Activated CD4-positive, alpha-beta T cell treated with anti-CD3 and anti-CD28 coated beads, Interleukin-10, Interleukin-2, amounts not matched to agents 100 ng/mL and 50 ng/mL, durations not matched to agents 16 hours and 8 hours (primary cell): ENCODE measurements at places on chromosomes 7 and 10.

GRCh38 chr7:142813226-142813625 lies 41.6 kb upstream of the EPHB6 start:
- DNase-seq: no peak

DNA sequence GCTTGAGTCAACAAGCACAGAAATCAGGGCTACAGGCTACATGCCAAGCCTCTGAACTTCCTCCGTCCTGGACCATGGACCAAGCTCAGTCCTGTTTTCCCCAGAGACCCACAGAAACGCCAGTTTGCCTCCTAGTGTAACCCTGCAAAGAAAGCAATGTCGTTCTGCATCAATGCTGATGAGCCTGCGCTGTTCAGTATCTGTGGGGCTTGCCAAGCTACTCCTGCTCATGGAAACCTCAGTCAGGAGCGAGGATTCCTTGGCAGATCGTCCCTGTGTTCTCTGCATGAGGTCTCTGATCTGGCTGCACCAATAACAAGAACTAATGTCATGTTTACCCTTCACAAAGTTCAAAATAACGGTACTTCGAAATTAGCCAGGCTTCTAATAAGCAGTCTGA lies 495.5 kb upstream of the C7orf33 start:
- no peak for DNase-seq

GRCh38 chr10:109899356-109900331 lies 23.7 kb downstream of the XPNPEP1 start:
- DNase-seq: no peak

DNA sequence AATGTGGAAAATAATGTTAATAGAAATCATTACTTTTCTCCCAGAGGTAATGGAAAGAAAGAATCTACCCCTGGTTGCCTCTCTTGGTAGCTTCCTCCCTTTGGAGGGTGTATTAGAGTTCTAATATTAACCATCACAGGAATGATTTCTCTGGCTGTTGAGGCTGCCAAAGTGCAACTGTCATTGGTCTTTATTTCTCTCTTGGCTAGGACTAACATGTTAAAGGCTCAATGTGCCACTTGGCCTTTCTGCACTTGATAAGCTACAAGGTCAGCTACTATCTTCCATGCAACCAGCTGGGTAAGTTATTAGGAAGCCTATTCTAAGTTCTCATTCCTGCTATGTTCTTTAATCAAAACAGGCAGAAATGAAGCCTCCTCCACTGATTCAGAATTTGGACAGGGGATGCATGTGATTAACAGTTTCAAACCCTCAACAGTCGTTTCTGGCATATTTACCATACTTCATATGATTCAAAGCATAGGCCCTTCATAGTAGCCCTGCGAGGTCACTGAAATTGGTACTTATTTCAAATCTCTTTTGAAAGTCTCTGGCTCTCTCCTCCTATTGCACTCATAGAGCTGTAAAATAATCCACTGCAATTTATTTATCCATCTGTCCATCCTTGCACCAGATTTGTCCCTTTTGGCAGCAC lies 645.0 kb downstream of the SORCS1 start:
- DNase-seq: no peak

DNA sequence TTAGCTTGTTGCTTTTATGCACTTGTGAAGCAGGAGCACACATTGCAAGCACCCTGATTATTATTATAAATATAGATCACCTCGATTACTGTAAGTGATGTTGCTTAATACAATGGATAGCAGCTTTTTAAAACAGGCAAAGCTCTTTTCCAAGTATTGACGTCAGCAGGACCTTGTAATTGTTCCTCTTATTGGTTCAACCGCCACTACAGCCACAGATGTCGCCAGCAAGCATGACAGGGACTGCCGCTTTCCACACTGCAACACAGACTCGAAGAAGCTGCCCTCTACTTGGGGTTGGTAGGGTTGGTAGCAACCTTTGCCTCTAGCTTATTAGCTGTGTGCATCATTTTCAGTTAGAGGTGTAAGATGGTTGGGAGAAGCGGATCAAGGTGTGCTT lies 167.6 kb downstream of the ZNF365 start:
- DNase-seq: no peak

- no peak for DNase-seq
These were observed 73.8 kb downstream of the PRPF18 start for GRCh38 chr10:13660551-13660920.

DNA sequence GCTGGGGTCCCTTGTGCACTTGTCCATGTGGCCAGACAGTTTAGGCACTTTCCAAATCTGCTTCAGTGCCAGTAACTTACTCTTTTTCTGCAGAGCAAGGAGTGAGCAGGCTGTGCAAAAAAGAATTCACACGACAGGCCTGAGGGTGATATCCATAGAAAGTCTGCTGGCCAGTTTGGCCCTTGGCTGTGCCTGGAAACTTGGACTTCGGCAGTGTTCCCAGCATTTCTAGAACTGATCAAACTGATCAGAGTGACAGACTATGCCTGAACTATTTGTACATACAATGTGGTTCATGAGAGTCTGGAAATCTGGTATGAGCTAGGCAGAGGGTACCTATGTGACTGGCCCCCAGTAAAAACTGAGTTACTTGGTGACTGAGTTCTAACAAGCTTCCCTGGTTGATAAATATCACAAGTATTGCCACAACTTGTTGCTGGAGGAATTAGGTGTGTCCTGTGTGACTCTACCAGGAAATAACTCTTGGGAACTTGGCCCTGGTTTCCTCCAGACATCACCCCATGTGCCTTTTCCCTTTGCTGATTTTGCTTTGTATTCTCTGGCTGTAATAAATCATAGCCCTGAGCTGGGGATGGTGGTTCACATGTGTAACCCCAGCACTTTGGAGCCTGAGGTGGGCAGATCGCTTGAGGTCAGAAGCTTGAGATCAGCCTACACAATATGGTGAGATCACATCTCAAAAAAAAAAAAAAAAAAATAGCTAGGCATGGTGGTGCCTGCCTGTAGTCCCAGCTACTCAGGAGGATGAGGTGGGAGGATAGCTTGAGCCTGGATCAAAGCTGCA lies 3.3 kb upstream of the DENND10 start:
- DNase-seq: no peak

GRCh38 chr7:99029466-99030435 lies 114.2 kb downstream of the SMURF1 start:
- no peak for DNase-seq

DNA sequence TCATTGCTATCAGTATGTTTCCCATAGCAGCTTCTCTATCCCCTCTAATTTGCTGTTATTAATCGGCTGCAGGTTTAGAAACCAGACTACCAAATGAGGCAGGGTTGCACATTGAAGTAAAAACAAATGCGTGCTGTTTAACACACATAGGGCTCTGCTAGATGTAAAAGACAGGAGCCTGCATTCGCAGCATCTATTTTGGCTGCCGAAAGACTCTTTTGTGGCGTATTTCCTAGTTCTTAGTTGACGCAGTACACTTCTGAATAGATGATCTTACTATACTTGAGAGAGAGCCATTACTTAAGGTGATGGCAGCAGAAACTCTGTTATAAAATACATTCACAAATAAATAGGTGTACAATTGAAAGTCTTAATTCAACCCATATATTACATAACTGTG lies 21.4 kb downstream of the SGCE start:
- no peak for DNase-seq

- DNase-seq: no peak
These were observed 1.5 kb downstream of the MDFIC start for GRCh38 chr7:114923403-114923713.

GRCh38 chr7:143988976-143989745 lies 11.0 kb upstream of the OR6B1 start:
- no peak for DNase-seq

GRCh38 chr7:7803715-7804178 lies 85.3 kb upstream of the RPA3 start:
- DNase-seq: no peak

DNA sequence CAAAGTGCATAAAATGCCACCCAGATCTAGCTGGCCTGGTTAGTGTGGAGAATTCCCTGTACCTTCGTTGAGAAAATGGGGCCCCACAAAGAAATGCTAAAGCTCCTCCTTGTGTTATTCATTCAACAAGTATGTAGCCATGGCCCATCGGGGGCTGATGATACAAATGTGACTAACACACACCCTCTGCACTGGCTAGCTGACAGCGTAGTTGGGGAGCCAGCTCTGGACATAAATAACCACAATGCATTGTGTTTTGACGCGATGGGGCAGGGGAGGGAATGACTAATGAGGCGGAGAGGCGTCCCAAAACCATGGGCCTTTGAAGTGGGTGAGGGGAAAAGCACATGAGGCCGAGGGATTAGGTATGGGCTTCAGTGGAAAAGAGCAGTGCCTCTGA lies 28.2 kb upstream of the ASL start:
- DNase-seq: no peak

GRCh38 chr10:132326925-132327324 lies 5.1 kb upstream of the LRRC27 start:
- peak; percentile 41 for DNase-seq

DNA sequence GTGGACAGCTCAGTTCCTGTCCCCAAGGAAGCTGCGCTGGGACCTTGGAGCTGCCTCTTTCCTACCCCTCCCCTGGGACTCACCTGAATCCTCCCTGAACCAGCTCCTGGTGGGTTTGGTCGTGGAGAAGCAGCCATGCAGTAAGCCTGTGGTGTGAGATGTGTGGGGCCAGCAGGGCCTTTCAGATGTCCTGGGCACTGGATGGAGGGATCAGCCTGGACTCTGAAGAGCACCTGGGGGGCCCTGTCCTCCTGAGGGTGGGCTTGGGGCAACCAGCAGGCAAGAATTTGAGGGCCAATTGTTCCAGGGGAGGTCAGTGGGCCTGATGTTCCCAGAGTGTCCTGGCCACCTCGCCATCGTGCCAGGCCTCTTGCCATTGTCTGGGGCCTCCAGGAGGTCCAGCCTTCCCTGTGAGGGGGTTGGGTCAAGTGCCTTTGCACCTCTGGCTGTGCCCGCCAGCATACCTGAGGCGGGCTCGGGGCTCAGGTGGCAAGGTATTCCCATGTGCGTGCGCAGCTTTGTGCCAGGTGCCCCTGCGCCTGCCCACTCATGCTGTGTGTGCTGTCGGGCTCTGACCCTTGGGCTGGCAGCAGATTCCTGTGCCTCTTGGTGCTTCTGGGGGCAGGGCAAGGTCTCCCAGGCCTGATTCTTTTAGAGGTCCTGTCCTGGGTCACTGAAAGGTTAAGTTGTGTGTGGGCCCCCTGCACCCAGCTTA lies 7.3 kb downstream of the TRIM8 start:
- DNase-seq: no peak
